ENCODE measurements at places on chromosomes 12 and 14.

DNA sequence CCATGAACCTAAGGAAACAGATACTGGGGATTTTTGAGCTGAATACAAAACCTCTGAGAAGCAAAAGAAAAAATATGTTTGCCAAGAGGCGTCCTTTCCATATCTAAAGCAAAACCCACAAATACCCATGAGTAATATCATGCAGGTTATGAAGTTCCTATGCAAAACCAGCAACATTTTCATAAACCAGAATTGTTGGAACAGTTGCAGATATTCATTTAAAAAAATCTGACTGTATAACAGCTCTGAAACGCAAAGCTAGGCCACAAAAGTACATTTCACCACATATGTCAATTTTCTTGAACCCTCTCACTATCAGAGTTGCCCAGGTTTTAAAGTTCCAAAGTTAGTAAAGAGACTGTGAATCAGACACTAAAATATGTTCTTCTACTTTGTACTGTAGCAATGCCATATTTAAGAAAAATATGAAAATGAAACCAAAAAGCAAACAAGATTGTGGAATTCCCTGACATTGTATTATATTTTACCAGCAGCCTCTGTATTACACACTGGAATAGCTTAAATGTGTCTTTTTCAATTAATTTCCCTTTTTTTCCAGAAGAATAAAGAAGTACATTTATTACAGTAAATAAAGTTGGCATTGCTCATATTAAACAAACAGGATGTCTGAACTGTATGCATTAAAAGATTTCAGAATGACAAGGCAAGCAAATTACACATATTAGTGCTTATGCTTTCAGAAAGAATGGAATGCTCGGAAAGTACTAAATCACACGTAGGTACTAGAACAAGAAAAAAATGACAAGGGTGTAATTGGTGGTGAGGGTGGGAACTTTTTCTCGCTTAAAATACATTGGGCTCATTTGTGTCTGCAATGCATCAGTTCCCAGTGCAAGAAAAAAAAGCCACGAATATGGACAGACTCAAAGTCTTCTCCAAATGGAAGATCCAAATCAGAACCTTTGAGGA lies 33.6 kb upstream of the HIF1A start:
- DNase-seq: peak; percentile 4

DNA sequence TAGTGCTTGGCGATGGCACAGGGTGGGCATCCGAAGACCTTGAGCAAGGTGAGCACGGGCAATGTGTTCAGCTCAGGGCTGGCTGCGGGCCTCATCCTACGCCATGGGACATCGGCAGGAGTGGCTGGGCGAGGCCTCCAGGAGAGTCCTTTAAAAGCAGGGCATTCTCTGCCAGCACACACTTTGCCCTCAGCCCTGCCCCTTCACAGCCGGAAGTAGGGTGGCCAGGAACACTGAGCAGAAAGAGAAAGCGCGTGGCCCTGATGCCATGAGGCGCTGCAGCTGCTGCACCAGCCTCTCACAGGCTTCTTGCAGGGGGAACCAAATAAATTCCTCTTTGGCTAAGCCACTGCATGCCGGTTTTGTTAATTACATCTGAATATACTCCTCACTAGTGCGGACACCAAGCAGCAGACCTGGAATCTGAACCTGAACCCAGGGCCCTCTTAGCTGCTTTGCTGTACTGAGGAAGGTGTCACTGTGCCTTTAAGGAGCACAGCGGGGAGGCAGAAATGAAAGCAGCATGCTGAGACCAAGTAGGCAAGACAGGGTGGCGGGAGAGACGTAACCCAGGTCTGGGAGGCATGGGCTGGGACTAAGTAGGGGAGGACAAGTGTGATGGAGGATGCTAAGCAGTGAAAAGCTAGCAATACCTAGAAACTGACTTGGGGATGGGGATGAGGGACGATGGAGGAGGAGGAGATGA lies 155.2 kb downstream of the TTC7B start:
- DNase-seq: no peak

GRCh38 chr14:63908667-63909264 lies 56.0 kb downstream of the SYNE2 start:
- no peak for DNase-seq

DNA sequence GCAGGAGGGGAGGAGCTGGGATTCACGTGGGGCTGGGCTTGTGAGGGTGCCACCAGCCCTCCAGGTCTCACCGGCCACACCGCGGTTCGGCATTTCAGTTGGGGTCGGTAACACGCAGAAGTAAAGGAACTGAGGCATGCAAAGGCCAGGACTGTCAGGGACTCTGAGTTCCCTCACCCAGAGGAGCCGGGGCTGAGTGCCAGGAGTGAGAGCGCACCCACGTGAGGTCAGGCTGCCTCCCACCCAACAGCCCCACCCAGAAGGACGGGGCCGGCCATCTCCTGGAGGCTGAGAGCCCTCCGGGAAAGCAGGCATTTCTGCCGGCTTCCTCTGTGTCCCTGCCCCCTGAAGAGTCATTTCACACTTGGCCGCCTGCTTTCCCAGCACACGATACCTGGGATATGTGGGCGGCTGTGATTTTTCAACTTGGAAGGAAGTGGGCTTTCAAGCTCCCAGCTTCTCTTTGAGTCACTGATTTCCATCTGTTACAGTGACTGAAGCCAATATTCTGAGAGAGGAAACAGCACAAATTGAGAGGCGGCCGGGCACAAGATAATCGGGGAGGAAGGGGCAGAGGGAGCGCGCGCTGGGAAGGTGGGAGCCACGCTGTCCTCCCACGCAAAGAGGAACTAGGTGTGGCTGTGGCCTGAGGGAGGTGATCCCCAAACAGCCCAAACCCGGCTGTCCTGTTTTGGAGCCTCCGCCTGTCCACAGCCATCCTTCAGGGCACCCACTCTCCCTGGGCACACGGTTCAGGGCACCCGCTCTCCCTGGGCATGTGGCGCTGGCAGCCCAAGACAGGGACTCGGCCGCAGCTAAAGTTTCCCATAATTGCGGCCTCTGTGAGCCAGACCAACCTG lies 19.0 kb downstream of the GALNT9 start:
- no peak for DNase-seq

DNA sequence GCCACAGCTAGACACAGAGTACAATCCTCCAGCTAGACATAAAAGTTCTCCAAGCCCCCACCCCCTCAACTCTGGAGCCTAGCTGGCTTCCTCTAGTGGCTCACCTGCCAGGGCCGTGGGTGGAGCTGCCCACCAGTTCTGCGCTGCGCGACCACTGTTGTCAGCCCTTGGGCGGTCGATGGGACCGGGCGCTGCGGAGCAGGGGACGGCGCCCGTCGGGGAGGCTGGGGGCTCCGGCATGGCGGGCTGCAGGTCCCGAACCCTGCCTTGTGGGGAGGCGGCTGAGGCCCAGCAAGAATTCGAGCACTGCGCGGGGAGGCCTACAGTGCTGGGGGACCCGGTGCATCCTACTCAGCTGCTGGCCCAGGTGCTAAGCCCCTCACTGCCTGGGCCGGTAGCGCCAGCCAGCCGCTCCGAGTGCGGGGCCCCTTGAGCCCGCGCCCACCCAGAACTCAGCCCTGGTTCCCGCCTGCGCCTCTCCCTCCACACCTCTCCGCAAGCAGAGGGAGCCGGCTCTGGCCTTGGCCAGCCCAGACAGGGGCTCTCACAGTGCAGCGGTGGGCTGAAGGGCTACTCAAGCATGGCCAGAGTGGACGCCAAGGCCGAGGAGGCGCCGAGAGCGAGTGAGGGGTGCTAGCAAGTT lies 51.0 kb downstream of the RTN1 start:
- DNase-seq: no peak

DNA sequence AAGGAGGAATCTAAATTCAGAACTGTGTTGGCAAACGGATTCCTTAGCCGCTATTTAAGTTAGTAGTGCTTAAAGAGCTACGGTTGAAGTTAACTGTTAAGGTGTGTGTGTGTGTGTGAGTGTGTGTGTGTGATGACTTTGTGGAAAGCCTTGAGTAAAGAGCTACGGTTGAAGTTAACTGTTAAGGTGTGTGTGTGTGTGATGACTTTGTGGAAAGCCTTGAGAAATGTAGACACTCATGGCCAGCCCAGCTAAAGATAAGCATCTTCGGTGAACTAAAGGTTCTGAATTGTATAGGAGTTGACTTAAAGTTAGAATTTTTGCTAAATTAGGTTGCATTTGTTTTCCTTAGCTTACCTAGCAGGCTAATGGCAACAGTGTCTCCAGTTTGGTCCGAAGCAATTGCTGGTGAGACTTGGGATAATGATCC lies 1.4 kb downstream of the KTN1 start:
- no peak for DNase-seq

GRCh38 chr14:82411298-82411697 lies 877.6 kb upstream of the SEL1L start:
- no peak for DNase-seq

DNA sequence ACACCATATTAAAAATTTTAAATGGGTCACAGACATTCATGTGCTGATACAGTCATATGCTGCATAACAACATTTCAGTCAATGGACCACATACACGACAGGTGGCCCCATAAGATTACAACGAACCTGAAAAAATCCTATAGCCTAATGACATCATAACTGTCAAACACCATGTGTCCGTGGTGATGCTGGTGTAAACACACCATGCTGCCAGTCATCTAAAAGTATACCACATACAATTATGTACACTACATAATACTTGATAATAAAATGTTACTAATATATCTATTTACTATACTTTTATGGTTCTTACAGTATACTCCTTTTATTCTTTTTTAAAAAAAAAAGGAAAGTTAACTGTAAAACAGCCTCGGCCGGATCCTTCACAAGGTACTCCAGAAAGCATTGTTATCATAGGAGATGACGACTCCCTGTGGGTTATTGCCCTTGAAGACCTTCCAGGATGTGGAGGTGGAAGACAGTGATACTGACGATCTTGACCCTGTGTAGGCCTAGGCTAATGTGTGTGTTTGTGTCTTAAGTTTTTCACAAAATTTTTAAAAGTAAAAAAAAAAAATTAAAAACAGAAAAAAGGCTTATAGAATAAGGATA lies 5.0 kb upstream of the TDG start:
- DNase-seq: no peak

GRCh38 chr12:77572371-77572770 lies 258.3 kb upstream of the NAV3 start:
- no peak for DNase-seq

- DNase-seq: no peak
Observed at GRCh38 chr14:101552786-101553231, 8.5 kb upstream of the DIO3 start.

DNA sequence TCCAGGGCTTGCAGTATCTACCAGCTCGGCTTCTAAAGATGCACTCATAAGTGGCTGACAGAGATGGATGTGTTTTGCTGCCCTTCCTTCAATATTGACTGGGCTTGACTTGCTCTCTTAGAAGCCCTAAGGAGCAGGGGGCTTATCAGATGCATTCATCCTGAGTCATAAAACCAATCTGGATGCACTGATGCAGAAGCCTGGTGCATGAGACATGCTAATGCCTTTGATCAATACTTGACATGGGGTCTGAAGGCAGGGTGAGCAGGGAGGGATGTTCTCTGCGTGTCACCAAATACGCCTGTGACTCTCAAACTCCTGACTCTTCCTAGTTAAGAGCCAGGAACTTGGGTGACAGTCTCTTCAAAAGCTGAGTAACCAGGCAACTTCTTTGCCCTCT lies 77.8 kb upstream of the HSPB8 start:
- DNase-seq: no peak

DNA sequence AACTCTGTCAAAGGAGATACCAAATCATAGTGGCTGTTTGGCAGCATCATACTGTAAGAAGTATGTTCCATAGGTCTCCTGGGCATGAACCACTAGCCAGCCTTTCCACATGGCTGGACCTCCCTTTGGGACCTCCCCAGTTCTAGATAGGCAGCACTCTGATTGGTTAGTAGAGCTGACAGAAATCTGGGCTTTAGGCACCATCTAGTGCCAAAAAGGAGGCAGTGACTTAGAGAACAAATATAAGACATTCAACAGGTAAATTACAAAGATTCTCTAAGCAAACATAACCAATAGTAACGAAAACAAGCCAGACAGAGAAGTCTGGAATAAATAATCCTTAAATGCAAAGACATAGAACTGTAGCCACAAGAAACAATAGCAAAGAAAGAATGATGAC lies 148.0 kb upstream of the PDE3A start:
- DNase-seq: peak; percentile 73

GRCh38 chr12:32257695-32258496 lies 141.5 kb upstream of the FGD4 start:
- no peak for DNase-seq

DNA sequence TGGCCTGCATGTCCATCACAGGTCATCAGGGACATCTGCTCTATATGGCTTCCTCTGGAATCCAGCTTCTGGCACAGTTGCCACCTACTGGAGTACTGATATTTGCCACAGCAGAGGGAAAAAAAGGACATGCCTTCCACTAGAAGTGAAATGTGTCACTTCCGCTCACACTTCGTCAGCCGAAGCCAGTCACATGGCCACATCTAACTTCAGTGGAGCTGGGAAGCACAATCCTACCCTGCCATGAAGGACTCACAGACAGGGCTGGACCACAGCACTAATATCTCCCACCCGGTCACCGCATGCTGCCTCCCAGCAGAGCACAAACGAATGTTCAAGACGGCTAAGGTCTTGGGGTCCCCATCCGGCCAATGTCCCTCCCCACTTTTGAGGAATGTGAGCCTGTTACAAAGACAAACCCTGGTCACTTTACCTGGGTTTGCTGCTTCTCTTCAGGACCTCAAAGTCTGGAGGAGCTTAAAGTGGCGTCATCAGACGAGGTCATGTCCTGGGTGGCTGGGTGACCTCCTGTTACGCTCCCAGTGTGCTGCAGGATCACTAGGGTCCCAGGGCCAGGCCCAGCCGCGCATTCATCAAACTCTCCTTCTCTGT lies 98.6 kb downstream of the GCH1 start:
- DNase-seq: peak; percentile 47

DNA sequence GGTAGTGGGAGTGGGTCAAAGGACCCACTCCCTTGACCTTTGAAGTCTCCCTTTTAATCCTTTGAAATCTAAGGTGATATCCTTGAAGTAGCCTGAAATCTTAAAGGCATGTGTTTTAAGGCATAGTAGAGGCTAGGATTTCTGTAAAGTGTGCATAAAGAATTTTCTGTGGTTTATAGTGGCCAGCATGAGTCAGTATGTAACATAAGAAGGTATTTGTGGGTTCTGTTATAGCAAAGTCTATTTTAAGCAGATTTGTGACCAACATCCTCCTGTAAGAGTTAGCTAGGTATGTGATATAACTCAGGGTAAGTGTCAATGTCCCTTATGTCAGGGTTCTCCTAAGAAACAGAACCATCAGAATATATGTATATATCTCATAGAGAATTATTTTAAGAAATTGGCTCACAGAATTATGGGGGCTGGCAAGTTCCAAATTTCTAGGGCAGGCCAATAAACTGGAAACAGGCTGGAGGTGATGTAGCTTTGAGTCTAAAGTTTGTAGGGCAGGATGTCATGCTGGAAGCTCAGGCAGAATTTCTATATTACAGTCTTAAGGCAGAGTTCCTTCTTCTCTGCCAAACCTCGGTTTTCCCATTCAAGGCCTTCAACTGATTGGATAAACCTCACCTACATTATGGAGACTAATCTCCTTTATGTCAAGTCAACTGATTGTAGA lies 18.7 kb upstream of the EPYC start:
- DNase-seq: no peak

DNA sequence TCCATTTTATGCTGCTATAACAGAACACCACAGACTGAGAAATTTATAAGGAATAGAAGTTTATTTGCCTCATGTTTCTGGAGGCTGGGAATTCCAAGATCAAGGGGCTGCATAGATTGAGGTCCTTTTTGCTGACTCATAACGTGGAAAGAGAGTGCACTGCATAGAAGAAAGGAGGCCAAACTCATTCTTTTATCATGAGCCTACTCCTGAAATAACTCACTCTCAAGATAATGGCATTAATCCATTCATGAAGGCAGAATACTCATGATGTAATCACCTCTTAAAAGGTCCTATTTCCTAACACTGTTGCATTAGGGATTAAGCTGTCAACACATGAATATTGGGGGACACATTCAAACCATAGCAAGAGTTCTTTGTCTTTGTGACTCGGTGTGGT lies 60.0 kb upstream of the FBXO33 start:
- no peak for DNase-seq

All from dermis microvascular lymphatic vessel endothelial cell (primary cell).